ENCODE measurements at places on chromosomes 3 and 15.

GRCh38 chr3:132469326-132469725 is 52.0 kb downstream of the DNAJC13 start:
- DNase-seq: no peak

GRCh38 chr3:181076558-181076957 is 87.0 kb upstream of the DNAJC19 start:
- no peak for DNase-seq

DNA sequence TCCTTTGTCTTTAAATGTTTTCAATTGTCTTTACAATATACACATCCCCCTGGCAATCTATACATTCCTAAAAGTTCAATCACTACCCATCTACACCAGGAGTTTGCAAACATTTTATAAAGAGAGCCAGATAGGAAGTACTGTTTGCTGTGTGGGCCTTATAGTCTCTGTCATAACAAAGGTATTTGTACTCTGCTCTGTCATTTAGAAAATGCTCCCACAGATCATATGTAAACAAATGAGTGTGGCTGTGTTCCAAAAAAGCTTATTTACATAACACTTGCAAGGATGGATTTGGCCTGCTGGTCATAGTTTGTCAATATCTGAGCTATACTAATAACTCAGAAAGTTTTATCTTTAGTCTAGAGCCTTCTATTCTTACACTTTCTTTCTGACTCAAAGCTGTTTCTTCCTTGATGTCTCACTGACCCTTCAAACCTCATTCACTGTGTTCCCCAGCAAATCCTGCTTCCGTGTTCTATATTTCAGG is 511.9 kb downstream of the GBE1 start:
- no peak for DNase-seq

DNA sequence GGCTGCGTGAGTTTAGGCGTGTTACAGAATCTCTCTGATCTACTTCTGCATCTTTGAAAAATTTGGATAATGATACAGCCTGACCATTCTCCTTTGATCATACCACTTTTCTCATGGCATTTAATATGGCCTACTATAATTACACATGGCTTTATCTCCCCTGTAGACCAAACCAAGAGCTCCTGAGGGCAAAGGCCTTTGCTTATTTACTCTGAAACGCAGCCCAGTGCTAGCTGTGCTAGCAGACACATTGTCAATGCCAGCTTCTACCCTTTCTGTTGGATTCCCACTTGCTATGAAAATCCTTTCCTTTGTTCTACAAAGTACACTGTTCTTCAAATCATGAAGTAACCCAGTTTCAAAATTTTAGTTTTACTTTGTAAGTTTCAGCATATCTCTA is 16.5 kb upstream of the VGLL4 start:
- DNase-seq: no peak

GRCh38 chr15:87817553-87817952 is 439.0 kb downstream of the NTRK3 start:
- DNase-seq: no peak

- DNase-seq: no peak
Measured at GRCh38 chr3:134409041-134409440, 34.8 kb upstream of the AMOTL2 start.

DNA sequence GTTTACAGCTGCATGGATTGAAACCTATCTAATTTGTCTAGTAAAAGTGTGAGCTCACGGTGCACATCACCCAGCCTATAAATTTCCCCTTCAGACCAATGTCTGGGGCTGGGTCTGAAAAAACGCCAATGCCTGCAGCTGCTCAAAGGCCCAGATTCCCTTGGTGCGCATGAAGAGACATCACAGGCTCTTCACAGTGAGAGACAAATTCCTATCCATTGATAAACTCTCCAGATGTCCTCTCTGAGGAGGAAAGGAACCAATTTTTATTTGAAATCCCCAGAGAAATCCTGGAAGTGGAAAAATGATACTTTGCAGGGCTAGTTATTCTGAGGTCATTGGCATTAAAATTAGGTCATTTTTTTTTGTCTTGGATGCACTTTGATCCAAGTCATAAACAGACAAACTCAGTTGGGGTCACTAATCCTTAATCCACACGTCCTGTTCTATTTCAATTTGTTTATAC is 360.5 kb downstream of the EPHA3 start:
- no peak for DNase-seq

DNA sequence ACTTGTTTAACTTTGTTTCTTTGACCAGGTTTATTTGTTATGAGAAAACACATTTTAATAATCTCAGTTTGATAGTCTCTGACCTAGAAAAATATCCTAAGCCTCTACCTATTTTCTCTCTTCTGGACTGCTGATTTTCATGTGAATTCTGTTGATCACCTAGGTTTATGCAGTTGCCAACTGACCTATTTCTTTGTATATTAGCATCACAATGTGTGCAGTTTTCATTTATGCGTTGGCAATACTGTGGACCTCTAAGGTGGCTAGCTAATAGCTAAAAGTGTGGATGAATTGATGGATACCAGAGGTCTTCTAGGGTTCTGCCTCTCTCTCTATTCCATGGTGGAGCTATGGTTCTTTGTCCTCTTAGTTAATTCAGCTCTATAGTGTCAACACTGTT is 72.1 kb downstream of the LRRC49 start:
- DNase-seq: no peak

DNA sequence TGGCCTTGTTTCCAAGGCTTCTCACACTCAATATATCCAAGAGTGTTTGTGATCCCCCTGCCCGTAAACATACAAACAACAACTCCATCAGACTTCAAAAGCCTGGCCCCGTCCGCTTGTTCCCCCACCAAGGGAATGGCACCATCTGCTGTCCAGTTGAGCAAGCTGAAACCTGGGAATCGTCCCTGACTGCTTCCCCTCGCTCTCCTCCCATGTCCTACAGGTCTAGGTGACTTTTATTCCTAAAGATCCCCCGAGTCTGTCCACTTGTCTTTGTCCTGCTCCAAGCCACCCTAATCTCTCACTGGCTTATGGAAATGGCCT is 27.9 kb upstream of the FAM174B start:
- DNase-seq: no peak

DNA sequence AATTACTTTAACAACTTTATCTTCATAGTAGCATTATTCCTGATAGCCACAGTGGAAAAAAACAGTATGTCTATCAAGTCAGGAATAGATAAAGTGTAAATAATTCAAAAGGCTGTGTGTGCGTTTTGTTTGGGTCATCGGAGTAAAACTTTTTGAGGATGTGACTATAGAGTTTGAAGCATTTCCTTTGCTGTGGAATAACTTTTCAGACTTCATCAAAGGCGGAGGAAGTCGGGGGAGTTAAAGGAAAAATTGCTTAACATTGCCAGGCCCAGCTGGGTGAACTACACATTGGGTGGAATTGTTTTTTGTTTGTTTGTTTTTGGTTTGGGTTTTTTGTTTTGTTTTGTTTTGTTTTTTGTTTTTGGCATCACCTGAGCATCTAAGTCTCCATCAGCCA is 70.4 kb upstream of the CRTC3 start:
- no peak for DNase-seq
